ENCODE measurements at places on chromosomes 1 and 21.

DNA sequence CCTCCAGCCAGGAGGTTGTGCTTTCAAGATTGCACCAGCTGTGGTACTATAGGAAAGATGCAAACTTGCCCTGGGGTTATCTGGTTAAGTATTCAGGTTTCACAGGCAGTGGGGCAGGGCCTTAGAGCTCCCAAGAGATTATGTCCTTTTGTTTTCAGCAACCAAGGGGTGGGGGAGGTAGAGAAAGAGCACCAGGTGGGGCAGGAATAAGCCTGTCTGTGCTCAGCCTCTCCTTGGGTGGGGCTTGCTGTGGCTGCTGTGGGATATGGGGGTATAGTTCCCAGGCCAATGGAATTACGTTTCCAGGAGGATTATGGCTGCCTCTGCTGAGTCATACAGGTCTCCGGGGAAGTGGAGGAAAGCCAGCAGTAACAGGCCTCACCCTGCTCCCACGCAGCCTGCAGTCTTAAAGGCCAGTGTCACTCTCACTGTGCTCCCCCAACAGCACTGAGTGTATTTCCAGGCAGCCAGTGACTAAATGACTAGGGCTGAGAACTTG, 508.6 kb downstream of the RWDD3 start:
- DNase-seq = no peak

GRCh38 chr1:17907999-17908398, 152.9 kb downstream of the ACTL8 start:
- DNase-seq = no peak

DNA sequence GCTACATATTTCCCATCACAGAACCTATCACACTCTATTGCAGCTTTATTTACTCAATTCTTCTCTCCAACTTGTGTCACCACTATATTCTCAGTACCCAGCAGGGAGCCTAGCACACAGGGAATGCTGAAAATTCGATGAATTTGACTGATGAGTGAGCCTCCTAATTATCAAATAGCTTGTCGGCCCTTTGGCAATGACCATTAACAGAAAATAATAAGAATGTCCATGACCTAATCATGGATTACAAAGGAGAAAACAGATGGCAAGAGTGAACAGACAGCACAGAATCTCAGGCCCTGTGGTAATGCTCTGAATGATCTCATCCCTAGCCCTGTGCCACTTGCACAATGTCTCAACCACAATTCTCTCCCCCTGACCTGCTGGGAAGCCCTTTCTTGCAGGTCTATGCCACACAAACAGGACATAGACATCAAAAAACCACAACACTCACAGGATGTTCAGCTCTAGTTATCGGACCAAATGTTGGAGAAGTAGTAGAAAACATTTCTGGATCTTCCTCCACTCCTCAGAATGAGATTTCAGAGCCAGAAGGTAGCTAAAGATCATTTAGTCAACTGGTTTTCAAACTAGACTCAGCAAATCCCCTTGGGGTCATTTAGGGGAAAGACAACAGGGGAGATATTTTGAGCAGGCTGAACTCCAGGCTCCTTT, 68.4 kb downstream of the LUZP1 start:
- DNase-seq = no peak

DNA sequence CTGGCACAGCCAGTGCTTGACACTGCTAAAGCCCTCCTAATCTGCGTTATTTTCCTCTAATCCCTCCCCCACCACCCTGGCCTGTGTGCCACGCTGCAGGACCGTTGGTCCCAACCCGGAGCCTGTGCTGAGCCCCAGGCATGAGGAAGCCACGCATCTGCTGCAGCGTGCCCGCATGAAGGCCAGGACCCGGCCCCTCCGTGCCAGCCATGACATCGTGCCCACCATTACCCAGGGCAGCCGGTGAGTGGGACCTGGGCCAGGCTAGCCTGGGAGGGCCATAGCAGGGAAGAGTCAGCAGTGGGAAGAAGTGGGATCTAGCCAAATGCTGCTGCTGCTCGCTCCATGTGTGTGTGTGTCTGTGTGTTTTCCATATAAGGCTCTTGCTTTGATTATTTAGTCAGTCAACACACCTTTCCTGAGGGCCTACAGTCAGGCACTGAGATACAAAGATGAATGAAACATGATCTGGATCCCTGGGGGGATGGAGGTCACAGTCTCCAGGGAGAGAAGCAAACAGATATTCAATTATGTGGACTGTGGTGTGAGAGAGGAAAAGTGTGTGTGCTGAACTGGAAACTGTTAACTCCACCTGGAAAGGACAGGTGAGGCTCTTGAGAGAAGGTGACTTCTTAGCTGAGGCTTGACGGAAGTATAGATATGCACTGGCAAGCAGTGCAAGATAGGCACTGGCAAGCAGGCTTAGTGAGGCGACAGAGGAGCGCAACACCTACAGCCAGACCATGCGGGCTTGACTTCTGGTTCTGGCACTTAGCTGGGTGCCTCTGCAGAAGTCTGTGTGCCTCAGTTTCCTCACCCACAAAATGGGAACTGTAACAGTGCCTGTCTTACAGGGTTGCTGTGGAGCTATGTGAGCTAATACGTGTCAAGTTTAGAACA, 15.9 kb downstream of the KIAA1614 start:
- no peak for DNase-seq

- no peak for DNase-seq
Observed at GRCh38 chr1:94863919-94864318, 43.8 kb downstream of the SLC44A3 start.
